Hematopoietic multipotent progenitor cell treated with erythropoietin and hydrocortisone succinate and interleukin-3 and kit ligand, for 8 days (in vitro differentiated cells): ENCODE measurements at places on chromosomes 1 and 21.

- no peak for DNase-seq
These were observed 51.6 kb downstream of the ZMYM4 start for GRCh38 chr1:35319988-35320713.

DNA sequence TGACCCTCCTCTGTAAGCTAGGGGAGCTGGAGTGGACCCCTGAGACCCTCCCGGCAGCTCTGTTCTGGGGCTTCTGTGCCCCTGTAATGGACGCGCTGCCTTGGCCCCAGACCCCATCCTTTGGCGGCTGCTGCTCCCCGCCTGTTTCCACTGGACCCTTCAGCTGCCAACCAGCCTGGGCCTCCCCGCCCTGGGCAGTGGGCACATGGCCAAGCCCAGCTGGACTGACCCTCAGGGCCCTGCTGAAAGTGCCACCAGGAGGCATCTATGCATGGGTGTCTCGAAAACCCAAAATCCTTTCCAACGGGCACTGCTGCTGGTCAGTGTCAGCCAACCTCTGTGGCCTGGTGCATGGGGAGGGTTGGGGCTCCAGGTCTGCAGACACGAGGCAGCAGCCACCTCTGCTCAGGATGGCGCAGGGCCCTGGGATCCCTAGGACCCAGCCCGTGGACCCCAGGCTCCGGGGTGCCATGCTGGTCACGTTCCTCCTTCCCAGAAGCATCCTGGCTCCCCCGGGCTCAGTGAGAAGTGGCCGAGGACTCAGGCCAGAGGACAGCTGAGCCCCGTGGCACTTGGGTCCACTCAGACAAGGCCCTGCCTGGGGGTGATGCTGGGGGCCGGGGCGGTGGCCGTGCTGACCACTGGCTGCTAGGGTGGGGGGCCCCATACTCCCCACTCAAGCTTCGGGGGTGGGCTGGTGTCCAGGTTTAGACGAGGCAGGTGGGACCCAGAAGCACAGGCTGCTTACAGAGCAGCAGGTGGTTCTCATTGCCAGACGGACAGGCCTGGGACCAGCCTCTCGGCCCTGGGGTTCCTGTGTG, 46.9 kb downstream of the SLX9 start:
- no peak for DNase-seq

- no peak for DNase-seq
These were observed 58.5 kb upstream of the IVNS1ABP start for GRCh38 chr1:185375583-185375982.

- no peak for DNase-seq
These were observed 191.4 kb downstream of the AKT3 start for GRCh38 chr1:243658594-243659105.

DNA sequence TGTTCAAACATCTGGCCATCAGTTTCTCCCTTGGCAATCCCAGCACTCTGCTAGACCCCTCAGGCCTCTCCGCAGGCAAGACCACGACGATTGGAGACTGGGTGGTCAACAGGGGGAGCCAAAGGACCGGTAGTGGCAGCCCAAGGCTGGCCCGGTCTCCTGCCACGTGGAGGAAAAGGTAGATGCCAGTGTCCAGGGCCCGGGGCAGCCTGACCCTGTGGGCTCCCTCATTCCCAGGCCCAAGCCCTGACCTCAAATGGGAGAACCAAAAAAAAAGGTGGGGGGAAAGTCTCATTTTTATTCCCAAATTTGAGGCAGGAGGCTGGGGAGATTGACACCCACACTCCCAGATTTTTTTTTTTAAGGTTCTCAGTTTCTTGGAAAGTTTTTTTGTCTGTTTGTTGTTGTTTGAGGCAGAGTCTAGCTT, 24.8 kb downstream of the S100A6 start:
- peak; percentile 83 for DNase-seq

DNA sequence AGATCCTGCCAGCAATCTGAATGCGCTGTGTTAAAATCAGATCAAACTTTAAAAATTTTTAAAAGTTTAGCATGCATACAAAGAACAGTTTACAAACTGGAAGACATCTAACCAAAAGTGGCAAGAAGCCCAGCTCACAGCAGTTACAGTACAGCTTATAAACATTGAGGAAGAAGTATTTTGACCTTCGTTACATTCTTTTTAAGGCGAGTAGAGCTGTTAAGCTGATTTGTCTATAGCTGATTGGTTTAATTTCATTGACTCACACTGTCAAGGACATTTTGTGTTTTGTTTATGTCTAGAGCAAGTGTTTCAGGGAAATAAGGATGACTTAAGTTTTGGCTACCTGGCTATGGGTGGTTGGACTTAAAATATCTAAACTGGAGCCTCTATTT, 3.0 kb upstream of the PGM1 start:
- DNase-seq, result no peak

- DNase-seq, result no peak
These were observed 10.8 kb downstream of the CRABP2 start for GRCh38 chr1:156694690-156694962.

- DNase-seq, result no peak
These were observed 37.0 kb upstream of the ADGRL4 start for GRCh38 chr1:79043506-79043905.

- DNase-seq, result no peak
These were observed 83.1 kb downstream of the WLS start for GRCh38 chr1:68149110-68149798.

- no peak for DNase-seq
These were observed 15.2 kb upstream of the LGALS8 start for GRCh38 chr1:236508593-236509027.

GRCh38 chr1:218171302-218171893, 113.7 kb upstream of the RRP15 start:
- DNase-seq, result peak; percentile 19

GRCh38 chr1:198106011-198106410, 50.8 kb upstream of the NEK7 start:
- peak; percentile 11 for DNase-seq

- DNase-seq, result no peak
These were observed 11.8 kb downstream of the C1orf116 start for GRCh38 chr1:207020709-207021107.

- DNase-seq, result peak; percentile 52
These were observed 29.5 kb downstream of the LDLRAP1 start for GRCh38 chr1:25572708-25573590.

DNA sequence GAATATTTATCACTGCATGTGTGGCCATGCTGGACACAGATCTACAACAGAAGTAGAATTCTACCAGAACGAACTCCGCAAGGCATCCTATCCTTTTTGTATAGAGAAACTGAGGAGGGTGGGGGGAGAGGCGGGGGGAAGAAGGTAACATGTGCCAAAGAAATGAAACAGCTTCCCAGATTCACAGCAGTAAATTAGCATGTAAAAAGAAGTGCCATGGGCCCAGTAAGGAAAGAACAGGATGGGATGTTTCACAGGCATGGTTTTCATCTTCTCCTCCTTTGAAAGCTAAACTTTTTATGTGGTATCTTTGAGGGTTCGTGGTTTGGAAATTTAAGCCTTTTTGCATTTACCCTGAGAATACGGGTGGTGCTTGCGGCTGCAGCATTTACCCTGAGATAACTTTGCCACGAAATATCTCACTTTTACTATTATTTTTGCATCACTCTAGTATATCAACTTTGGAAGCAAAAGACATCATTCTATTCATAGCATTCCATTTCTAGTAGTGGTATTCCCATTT, 168.9 kb downstream of the TPR start:
- DNase-seq, result no peak

GRCh38 chr1:243421784-243422183, 165.9 kb downstream of the SDCCAG8 start:
- DNase-seq, result peak; percentile 83

GRCh38 chr1:147721716-147722115, 38.7 kb downstream of the GJA5 start:
- no peak for DNase-seq

DNA sequence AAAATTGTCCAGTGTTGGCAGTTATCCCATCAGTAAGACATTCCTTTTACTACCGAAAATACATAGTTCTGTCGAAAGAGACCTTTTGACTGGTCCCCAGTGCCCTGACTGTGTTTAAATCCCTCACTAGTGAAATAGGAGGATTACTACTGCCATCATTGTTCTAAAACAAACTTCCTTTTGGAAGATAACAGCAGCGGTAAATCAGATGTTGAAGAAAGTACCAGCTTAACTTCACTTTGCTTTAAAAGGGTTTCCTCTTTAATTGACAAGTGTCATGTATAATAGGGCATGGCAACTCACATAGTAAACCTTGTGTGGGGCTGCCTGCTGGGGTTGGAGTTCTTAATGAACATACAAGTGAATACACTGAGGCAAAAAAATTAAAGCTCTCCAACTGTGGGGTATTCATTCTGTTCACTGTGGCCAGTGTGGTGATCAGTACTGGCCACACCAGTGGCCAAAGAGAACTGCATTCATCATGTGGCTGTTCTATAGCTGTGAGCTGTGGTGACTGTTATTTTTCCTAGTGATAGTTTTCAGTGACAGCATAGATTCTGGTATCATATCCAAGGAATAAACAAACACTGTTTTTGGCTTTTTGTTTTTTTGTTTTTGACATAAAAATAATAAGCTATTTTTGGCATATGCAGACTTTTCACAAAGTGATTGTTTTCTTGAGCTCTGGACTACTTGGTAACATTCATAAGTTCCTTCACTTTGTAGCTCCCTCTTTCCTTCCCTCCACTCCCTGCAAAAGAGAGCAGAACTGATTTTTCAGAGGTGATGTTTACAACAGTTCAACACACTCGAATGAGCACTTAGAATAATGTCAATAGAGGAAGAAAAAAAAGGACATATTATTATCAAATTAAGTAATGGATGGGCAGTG, 74.5 kb downstream of the NFIA start:
- DNase-seq, result no peak

DNA sequence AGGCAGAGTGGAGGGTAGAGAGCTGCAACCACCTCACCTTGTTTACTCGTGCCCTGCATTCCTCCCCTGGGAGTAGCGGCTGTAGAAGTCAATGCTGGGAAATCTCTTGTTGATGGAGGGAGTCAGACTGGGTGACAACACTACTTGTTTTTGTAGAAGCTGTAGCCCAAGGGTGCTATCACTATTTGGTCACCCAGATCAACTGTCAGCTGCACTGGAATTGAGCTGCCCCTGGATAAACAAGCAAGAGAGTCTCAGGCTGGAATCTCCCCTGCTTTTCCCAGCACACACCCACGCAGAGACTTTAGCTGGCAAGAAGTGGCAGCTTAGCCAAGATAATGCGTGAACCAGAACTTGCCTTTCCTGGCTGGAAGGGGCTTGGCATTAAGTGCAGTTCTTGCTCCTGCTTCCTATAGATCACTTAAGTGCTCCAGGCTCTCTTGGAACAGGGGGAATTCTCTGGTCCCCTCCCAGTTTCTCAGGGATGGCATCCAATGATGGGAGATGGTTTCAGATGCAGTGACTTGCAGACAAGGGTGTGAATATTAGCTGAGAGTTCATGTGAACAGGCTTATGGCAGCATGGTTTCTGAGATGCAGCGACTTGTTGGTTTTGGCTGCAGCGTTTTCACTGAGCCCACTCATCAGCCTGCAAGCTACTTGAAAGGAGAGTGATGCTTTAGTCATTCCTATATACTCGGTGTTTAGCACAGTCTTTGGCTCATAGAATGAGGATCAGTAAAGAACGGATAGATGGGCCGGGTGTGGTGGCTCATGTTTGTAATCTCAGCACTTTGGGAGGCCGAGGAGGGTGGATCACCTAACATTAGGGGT, 16.8 kb downstream of the ATP2B4 start:
- no peak for DNase-seq

DNA sequence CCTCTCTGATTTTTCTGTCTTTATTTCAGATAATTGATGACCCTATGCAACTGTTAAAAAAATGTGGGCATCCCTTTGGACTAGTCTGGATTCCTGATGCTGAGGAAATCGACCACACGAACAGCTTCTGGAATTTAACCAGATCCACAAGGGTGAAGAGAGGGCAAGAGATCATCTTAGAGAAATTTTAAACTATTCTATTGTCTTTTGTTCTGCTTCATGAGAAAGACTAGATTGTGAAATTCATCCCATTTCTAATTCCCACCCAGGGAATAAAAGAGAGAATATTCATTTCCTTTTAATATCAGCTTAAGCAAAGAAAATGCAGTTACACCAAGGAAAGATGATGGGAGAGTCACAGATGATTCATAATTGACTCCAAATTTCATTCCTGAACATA, 71.8 kb downstream of the DUSP10 start:
- DNase-seq, result no peak

GRCh38 chr1:101130673-101131072, 105.1 kb upstream of the DPH5 start:
- no peak for DNase-seq

- no peak for DNase-seq
These were observed 109.0 kb downstream of the HIVEP3 start for GRCh38 chr1:41809692-41810091.

- DNase-seq, result no peak
These were observed 50.2 kb downstream of the LAMC2 start for GRCh38 chr1:183236158-183236725.

GRCh38 chr1:83026745-83027144, 972.2 kb downstream of the TTLL7 start:
- no peak for DNase-seq

- DNase-seq, result no peak
These were observed 30.1 kb upstream of the IL10 start for GRCh38 chr1:206802401-206802800.

DNA sequence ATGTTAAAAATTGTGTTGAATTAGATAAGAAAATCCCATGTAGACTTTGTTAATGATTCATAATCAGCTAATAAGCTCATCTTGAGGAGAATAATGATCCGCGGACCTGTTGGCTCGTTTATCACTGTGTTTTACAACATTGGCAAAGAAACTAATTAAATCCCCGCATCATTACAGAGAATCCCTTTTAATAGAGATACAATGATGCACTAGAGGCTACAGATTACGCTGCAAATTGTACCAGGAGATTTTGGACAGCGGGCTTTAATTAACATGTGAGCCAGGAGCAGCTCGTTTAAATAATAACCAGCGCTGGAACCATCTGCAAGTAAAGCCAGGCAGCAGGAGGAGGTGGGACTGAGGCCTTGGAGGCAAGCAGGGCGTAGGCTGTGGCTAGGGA, 280.3 kb upstream of the POU3F1 start:
- DNase-seq, result no peak

- no peak for DNase-seq
These were observed 54.1 kb downstream of the ETS2 start for GRCh38 chr21:38859852-38860251.

DNA sequence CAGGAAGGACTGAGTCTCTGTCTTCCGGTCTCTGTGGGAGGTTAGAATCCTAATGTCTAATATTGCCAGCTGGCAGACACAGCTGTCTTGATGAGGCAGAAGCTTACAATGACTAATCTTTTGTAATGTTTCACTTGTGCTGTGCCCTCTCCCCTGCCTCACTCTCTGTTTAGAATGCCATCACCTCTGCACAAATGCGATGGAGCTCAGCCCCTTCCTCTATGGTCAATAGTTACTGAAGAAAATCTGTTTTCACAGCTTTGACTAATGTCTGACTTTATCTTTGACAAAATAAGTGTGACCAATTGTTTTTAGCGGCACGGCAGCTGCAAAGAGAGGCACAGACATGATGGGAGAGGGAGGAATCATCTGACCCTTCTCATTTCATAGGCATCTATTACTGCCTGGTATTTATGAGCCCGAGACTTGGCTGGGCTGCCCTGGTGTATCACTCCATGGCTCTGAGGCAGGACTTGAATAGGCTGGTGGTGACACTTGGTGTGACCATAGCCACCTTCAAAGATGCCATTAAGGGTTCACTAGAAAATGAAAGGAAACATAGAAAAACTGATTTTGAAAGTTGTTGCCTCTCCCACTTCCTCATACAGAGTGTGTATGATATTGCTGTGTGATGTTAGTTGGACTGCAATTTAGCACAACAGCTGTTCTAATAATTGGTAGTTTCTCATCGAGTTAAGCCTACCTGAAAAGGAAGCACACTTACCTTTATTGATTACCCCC, 163.2 kb upstream of the NBPF11 start:
- no peak for DNase-seq
